ENCODE measurements at places on chromosomes 2 and 18.
A peak's percentile ranks its signal among the peaks of the same experiment; 100 is the strongest.

GRCh38 chr18:48173557-48173956 lies 235.6 kb downstream of the ZBTB7C start:
- no peak for DNase-seq

- DNase-seq, result no peak
Measured at GRCh38 chr2:174282441-174282840, 34.1 kb upstream of the OLA1 start.

- DNase-seq, result no peak
Measured at GRCh38 chr2:119112230-119112629, 46.3 kb downstream of the C1QL2 start.

GRCh38 chr2:9317559-9317958 lies 105.8 kb downstream of the ITGB1BP1 start:
- DNase-seq, result no peak

DNA sequence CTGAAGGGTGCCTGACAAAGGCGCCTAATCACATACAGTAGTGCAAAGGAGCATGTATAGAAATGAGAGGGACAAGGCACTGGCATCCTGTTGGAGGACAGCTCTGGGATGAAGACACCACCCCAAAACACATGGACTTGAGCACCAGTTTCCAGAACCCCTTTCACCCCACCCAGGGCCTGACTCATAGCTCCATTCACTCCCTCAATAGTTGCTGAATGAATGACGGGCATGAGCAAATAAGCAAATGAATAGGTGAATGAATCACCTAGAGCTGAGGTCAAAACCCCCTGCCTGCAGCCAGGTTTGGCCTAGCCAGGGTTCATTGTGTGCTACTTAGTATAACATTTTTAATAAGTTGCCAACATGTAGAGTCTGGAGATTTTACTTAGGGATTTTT lies 66.3 kb downstream of the NRP2 start:
- no peak for DNase-seq

- no peak for DNase-seq
Measured at GRCh38 chr2:2188941-2189340, 142.1 kb downstream of the MYT1L start.

- no peak for DNase-seq
Measured at GRCh38 chr18:2687390-2688001, 32.0 kb downstream of the SMCHD1 start.

GRCh38 chr2:239664216-239664810 lies 263.5 kb upstream of the HDAC4 start:
- no peak for DNase-seq

- no peak for DNase-seq
Measured at GRCh38 chr18:8745355-8746014, 40.1 kb downstream of the MTCL1 start.

GRCh38 chr2:17573804-17574175 lies 33.3 kb downstream of the VSNL1 start:
- DNase-seq, result no peak

GRCh38 chr2:219104107-219105035 lies 43.6 kb upstream of the IHH start:
- DNase-seq, result peak; percentile 44

DNA sequence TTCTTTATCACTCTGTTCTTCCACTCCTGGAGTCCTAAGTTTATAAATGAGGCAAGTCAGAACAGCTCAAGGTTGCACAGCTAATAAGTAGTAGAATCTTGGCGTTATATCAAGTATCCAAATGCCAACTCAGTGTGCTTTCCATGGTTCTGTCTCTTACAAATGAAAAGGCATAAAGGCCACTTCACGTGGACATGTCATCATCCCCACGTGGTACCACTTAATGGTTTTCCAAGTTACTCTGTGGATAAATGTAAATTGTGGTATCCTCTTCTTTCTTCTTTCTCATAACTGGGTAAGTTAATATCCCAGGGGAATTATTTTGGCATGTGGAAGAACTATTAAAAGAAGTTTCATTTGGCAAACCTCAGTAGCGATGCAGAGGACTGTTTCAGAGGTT lies 131.5 kb upstream of the L3MBTL4 start:
- DNase-seq, result no peak

DNA sequence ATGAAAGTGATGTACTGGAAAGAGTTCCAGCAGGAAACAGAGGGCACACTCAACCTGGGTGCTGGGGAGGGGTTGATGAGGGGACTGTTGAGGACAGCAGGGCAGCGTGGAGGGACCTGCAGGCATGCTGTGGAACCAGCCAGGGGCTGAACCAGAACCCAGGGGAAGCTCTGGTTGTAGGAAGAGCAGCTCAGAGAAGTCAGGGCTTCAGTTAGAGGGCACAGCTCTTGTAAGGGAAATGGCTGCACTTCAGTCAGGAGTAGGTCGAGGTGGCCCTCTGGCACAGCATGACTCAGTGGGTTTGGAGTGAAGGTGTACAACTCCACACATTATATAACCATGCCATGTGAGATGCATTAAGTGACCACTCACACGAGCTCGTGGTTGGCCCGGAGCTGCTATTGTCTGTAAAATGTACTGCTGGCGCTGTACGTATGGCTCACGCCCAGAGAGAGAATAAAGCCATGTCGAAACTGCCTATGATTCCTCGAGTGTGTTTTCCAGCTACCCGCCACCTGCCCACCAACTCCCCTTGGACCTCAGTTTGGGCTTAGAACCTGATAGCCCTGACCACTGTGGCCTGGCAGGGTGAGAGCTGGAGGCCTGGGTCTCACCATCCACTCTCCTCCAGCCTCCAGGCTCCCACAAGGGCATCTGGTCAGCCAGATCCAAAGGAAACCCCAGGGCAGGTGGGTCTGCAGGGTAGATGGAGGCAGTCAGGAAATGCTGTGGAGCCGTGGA lies 136.5 kb upstream of the HS6ST1 start:
- DNase-seq, result no peak

DNA sequence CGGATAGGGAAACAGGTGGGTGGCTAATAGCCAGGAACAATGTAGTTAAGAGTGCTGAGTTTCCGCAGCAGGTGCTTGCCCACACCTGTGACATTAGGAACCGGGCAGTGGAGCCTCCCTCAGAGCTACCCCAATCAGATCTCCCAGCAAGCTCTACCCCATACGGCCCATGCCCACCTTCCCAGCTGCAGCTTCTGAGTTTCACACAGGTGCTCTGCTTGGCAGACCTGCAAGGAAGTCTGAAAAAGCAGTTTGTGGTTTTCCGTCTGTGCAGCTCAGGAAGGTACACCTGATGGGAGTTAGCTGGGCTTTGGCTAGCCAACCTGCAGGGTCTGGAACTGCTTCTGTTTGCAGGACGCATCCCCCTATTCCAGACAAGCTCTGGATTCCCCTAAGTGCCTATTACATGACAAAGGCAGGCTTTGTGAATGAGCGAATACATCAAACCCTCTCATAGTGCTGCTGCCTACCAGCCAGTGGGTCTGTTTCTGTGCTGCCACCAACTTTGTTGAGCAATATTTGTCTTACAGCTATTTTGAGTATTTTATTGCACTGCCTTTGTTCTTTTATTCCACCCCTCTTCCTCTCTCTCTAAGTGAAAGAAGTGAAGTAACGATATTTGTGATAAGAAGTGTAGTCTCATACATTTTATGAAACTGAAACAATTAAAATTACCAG lies 24.7 kb upstream of the CEP68 start:
- peak; percentile 82 for DNase-seq

DNA sequence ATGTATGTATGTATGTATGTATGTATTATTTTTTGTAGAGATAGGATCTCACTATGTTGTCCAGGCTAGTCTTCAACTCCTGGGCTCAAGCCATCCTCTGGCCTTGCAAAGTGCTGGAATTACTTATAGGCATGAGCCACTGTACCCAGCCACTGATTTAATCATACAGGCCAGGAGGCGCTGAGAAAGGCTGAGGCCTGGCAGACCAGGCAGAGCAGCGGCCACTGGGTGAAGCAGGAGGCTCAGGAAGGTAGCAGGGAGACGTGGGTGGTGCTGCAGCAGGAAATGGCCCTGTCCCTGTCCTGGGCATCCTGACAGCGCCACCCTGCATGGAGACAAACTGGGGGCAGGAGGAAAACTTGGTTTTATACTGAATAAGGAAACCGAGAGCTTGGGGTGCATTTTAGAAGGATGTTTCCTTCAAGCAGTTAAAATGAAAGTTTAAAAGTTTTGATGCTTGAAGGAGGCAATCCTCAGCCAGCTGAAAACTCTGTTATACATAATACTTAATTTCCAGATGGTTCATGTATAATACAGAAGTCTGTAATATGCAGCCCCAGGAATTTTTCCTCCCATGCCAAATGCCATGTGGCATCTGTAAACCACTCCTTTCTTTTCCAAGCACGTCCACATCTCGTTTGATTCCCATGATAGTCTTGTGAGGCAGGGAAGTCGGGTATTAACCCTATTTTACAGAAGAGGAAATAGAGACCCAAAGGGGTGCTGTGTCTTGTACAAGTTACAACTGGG lies 182.4 kb downstream of the CELF4 start:
- no peak for DNase-seq

- DNase-seq, result no peak
Measured at GRCh38 chr2:229230911-229231310, 40.2 kb downstream of the PID1 start.

DNA sequence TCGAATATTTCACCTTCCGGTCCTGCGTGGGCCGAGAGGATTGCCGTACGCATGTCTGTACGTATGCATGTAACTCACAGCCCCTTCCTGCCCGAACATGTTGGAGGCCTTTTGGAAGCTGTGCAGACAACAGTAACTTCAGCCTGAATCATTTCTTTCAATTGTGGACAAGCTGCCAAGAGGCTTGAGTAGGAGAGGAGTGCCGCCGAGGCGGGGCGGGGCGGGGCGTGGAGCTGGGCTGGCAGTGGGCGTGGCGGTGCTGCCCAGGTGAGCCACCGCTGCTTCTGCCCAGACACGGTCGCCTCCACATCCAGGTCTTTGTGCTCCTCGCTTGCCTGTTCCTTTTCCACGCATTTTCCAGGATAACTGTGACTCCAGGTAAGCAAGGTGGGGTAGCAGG lies at the start of gene SERPINB5:
TSS of gene SERPINB5 (plus strand) at position 291 of the 400 bp plus-strand sequence. CDS start 7,471 bp downstream, outside the sequence.
- DNase-seq, result peak; percentile 97

DNA sequence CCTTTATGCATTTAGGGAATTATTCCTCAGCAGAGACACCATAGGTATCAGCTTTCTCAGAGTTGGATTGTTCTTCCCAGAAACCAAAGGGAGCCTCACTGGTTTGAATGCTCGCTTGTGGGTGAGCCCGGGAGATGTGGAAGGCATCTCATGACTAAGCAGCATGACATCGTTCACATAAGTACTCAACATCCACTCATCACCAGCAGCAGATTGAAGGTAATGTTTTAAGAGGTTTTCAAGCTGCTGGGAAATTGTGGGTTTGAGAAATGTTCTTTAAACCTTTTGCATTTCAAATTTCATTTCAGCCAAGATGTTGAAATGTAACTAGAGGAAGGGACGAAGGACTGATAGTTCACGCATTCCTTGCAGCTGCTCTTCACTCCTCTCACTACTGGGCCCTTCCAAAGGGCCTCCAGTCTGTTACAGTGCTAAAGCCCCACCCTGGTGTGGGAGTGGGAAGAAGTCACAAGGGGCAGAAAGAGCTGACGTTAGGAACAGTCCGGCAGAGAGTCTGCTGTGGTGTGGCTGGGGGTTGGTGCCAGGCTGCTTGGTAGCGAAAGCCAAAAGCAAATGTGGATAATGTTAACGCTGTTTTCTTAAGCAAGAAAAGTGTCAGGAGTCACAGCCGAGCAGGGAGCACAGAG lies 324.5 kb upstream of the EPHA4 start:
- DNase-seq, result no peak

- DNase-seq, result peak; percentile 10
Measured at GRCh38 chr2:19711470-19712372, 190.1 kb downstream of the TTC32 start.

- no peak for DNase-seq
Measured at GRCh38 chr2:167764772-167765341, 482.5 kb downstream of the STK39 start.

Measured in NCI-H1105 treated with DMSO at 0.1 percent for 48 hours (cell line).